Thyroid gland (tissue), 4 donors: ENCODE measurements at places on chromosomes 6 and 20. TPM values are rescaled to one million over a fixed set of nuclear protein-coding genes. Genes with fewer than 3 reads are reported as not detected.

Gene RBPJL
- total RNA-seq: not detected

Gene RBBP8NL
- 6.0 TPM for total RNA-seq

Gene OR2B6
- total RNA-seq: not detected

Gene FAM209B
- total RNA-seq: not detected

Gene IL17A
- not detected for total RNA-seq

Gene POM121L2
- not detected for total RNA-seq

Gene GPX5
- not detected for total RNA-seq

DNA sequence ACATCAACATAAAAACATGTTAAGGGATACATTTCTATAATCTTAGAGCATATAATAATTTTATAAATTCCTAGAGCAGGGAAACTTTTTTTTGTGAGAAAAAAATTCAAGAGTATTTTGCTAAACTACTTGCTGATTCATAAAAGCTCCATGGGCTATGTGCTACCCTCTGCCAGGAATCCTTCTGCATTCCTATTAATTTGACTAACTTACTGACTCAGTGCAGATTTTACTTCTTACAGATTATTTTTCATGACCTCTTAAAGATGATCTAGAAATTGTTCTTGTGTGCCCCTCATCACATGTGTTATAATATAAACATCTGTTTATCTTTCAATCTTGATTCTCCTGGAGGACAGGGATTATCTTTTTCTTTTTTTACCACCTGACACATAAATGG, 5.7 kb downstream of the VTA1 start:
- no peaks in the 10 kb centered on the region for H3K36me3 ChIP-seq
- no peaks in the 10 kb centered on the region for H3K27me3 ChIP-seq
- DNase-seq: no peak
- H3K4me3 ChIP-seq: no peak overlapping the region

- H3K4me3 ChIP-seq: no peak overlapping the region
- no peaks in the 10 kb centered on the region for H3K27me3 ChIP-seq
- peaks cover 6% of the 10 kb centered on the region for H3K4me1 ChIP-seq
- peak; percentile 77 for DNase-seq
- peak overlapping the region; percentile 30 for H3K27ac ChIP-seq
Observed at GRCh38 chr6:24522228-24523176, 27.7 kb downstream of the ALDH5A1 start.

DNA sequence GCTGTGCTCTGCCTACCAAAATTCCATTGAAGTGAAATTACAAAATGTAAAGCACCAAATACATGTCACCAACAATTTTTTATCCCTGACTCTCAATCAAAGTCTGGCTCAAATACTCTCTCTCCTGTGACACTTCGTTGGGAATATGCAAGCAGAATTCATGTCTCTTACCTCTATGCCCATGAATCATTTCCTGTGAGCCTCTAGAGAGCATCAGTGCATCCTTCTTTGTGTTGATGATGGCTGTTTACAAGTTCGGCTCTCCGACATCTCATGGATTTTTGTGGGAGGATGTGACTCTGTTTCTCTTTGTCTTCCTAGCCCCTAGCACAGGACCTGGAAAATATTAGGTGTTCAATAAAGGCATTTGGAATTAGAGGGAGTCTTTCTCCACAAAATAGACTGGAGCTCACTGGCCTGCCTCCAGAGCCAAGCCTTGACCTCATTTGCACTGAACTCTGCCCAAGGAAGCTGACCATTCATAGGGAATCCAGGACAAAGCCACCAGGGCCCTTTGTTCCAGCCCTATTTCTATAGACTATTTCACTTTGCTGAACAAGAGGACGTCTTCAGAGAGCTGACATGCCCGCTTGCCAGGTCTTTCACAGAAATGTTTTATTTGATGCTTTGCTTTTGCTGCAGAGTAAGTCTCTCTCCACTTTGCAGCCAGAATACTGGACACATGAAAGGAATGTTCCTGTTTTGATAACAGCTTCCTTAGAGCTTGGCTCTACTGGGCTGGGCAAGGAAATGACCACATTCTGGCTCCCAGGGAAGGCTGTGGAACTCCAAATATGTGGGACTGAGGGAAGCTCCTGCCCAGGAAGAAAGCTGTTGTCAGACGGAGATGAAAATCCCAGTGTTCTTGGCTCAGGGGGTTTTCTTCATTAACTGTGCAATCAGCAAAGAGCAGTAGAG, 194.5 kb upstream of the CDYL start:
- H3K4me1 ChIP-seq: peaks cover 7% of the 10 kb centered on the region
- no peaks in the 10 kb centered on the region for H3K36me3 ChIP-seq
- no peak overlapping the region for H3K4me3 ChIP-seq
- peak; percentile 48 for DNase-seq
- no peak overlapping the region for H3K27ac ChIP-seq

DNA sequence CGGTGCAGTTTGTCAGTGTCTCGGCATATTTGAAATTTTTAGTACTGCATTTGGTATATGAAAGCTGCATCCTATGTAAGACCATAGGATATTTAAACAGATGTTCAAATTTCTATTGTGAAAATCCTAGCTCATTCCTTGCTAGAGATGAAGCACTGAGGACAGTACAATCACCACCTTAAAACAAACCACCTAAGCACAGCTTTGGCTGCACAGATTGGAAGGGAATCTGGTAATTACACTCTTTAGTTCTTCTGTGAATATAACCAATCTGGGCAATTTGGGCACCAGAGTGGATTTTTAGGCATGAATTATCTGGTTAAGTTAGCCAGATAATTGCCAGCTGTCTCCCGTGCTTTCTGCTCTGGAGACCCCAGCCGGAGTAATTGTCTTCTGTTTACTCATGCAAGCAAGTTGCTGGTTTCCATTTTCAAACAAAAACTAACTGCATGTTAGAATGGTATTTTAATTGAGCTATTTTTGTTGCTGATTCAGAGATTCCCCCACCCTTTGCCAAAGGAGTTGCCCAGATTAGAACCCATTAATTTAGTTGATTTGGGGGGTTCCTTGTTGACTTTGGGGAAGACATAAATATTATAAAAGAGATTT, 36.9 kb downstream of the E2F3 start:
- peaks cover 31% of the 10 kb centered on the region for H3K4me1 ChIP-seq
- H3K27me3 ChIP-seq: no peaks in the 10 kb centered on the region
- no peak overlapping the region for H3K27ac ChIP-seq

DNA sequence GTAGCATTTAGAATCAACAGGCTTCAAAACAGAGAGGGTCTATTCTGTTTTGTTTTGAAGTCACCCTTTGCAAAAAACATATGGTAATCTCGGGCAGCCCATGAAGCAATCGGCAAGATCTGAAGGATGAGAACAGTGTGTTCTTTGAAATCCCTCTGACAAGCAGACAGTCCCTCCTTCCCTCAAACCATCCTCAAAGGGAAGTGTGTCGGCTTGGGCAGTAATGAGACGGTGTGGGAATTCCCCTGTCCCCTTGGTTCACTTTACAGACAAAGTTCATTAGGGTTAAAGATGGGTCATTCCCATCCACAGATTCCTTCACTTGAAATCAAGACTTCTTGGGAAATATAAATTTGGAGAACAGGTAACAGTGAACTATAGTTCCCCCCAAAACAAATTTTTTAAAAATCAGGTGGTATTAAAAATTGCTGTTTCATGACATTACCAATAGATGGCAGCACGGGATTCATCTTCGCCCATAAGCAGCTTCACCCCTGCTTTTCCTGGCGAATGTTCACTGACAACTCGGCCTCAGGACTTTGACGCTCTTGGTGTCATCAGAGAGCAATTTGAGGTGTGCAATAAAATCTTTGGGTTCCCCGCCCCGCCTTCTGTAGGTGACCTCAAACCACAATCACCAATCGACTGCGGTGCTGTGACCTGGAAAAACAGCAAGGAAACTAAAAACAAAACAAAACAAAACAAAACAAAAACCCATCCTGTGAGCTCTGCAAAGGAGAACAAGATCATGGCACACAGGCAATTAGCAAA, 159.3 kb upstream of the TNFAIP3 start:
- no peak overlapping the region for H3K4me3 ChIP-seq
- no peaks in the 10 kb centered on the region for H3K27me3 ChIP-seq
- H3K36me3 ChIP-seq: no peaks in the 10 kb centered on the region
- peak; percentile 61 for DNase-seq

- no peak overlapping the region for H3K27ac ChIP-seq
- no peaks in the 10 kb centered on the region for H3K27me3 ChIP-seq
- no peaks in the 10 kb centered on the region for H3K36me3 ChIP-seq
- peaks cover 9% of the 10 kb centered on the region for H3K4me1 ChIP-seq
- no peak for DNase-seq
- H3K4me3 ChIP-seq: no peak overlapping the region
Observed at GRCh38 chr20:830011-830521, 3.4 kb upstream of the FAM110A start.

DNA sequence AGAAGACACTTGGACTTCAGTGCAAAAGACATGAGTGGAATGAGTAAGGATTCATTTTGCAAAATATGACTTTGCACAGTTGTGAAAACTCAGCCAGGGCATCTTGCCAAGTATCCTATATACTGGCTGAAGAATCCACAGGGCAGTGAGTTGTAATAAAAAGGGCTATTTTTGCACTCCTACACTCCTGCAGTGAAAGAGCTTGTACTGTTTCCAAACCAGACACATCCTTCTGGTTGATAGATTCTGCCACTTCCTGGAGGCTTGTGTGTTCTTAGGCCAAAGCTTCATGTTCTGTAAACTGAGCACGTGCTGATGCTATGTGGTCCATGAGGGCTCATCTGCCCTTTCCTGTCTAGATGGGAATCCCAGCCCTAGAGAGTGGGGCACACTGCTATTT, 34.9 kb downstream of the GMPR start:
- H3K4me1 ChIP-seq: no peaks in the 10 kb centered on the region
- no peak overlapping the region for H3K27ac ChIP-seq
- H3K36me3 ChIP-seq: no peaks in the 10 kb centered on the region
- no peak overlapping the region for H3K4me3 ChIP-seq

DNA sequence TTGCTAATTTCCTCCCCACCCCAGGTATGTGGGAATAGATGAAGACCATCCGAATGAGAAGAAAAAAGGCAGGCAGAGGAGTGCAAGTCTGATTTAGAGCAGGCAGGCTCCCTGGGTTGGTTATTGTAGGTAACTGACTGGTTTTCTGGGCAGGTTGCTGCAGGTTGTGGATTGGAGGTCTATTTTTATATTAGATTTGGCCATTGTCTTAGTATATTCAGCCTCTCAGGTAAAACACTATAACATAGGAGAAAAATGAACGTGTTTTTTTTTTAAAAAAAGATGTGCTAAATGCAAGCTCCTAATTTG, 492 bp upstream of the TBC1D7 start:
- peak overlapping the region; percentile 96 for H3K4me3 ChIP-seq
- peaks cover 9% of the 10 kb centered on the region for H3K4me1 ChIP-seq

GRCh38 chr6:54267798-54268197, 40.4 kb upstream of the TINAG start:
- H3K27ac ChIP-seq: no peak overlapping the region
- peak; percentile 45 for DNase-seq
- no peak overlapping the region for H3K4me3 ChIP-seq
- H3K4me1 ChIP-seq: no peaks in the 10 kb centered on the region

DNA sequence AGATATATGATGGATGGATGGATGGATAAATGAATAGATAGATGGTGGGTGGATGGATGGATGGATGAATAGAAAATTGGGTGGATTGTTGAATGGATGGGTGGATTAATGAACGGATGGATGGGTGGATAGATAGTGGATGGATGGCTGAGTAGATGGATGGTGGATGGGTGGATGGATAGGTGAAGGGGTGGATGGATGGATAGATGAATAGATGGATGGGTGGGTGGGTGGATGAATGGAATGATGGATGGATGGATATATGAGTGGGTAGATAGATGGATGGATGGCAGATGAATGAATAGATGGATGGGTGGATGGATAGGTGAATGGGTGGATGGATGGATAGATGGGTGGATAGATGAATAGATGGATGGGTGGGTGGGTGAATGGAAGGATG, 80.7 kb upstream of the NEDD9 start:
- H3K27me3 ChIP-seq: no peaks in the 10 kb centered on the region
- no peaks in the 10 kb centered on the region for H3K4me1 ChIP-seq
- no peaks in the 10 kb centered on the region for H3K36me3 ChIP-seq
- no peak for DNase-seq
- H3K4me3 ChIP-seq: no peak overlapping the region
- no peak overlapping the region for H3K27ac ChIP-seq

DNA sequence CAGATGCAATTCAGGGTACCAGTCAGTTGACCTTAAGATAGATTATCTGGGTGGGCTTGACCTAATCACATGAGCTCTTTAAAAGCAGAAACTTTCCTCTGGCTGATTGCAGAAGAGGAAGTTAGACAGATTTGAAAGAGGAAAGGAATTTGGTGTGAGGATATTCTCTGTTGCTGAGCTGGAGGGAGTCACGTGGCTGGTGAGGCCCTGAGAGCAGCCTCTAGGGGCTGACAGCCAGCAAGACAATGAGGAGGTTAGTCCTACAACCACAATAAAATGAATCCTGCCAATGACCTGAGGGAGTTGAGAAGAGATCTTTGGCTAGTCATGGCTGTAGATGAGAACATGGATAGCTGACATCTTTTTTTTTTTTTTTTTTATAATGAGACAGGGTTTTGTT, 87.0 kb upstream of the B3GAT2 start:
- no peaks in the 10 kb centered on the region for H3K36me3 ChIP-seq
- no peak overlapping the region for H3K27ac ChIP-seq
- no peaks in the 10 kb centered on the region for H3K4me1 ChIP-seq
- H3K4me3 ChIP-seq: no peak overlapping the region

DNA sequence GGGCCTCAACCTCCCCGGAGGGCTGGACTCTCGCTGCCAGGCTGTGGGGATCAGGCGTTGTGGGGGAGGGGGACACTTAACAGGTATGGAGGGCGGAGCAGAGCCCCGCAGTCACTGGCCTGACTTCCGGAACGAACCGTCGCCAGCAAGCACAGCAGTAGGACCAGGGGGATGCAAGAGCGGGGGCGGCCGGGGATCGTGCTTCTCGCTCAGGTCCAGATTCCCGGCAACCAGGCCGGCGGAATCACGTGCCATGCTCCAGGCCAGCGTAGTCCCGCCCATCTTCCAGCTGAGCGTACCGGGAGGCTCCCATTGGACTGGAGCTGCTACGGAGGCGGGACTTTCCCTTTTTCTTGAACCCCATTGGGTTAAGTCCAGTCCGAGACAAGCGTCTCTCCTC, 10.0 kb upstream of the POU5F1 start:
- H3K4me3 ChIP-seq: no peak overlapping the region
- no peaks in the 10 kb centered on the region for H3K36me3 ChIP-seq
- DNase-seq: peak; percentile 92
- H3K27me3 ChIP-seq: no peaks in the 10 kb centered on the region

- no peak overlapping the region for H3K27ac ChIP-seq
- H3K36me3 ChIP-seq: no peaks in the 10 kb centered on the region
- H3K4me1 ChIP-seq: no peaks in the 10 kb centered on the region
- no peak for DNase-seq
Observed at GRCh38 chr6:138248011-138248410, 29.7 kb upstream of the PBOV1 start.
